ENCODE measurements at places on chromosomes 6 and 20.
A peak's percentile ranks its signal among the peaks of the same experiment; 100 is the strongest.

DNA sequence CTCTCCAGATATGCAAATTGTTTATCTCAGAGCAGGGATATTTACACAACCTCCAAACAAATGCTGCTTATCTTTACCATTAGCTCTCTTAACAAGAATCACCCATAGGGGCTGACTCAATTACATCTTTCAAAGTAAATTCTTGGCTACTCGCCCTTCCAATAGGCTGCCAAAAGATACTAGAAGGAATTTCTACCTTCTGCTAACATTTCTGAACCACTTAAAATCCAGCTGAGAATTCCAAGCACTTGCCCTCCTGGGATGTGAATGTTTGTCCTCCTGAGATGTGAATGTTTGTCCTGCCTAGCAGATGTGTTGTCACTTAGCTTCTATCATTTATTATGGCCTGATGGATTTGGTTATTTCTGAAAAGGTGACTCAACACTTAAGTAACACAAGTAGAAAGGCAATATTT lies 388.0 kb downstream of the GJA1 start:
- H3K27me3 ChIP-seq, result no peaks in the 10 kb centered on the region
- peaks cover 13% of the 10 kb centered on the region for H3K4me1 ChIP-seq
- no peak for DNase-seq
- H3K36me3 ChIP-seq, result peaks cover 19% of the 10 kb centered on the region

DNA sequence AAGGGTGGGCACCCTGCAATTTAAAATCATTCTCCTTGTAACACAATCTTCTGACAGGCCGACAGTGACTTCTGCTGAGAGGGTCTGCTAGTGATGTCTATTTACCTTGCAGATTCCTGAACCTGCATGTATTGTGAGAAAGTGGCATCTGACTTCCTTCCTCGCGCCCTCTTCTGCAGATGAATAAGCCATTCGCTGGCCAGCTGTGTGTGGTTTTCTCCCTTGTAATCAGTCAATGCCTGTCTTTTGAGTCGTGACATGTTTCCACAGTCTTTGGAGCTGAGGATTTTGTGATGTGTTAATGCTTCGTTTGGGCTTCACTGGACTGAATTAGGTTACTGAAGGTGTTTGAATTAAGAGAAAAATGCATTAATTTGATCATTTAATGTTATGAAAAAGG lies 125.3 kb downstream of the GRM1 start:
- H3K4me1 ChIP-seq, result no peaks in the 10 kb centered on the region
- no peaks in the 10 kb centered on the region for H3K27me3 ChIP-seq
- H3K36me3 ChIP-seq, result no peaks in the 10 kb centered on the region
- DNase-seq, result no peak
- no peak overlapping the region for H3K4me3 ChIP-seq

- peaks cover 16% of the 10 kb centered on the region for H3K27me3 ChIP-seq
- H3K36me3 ChIP-seq, result no peaks in the 10 kb centered on the region
- no peak overlapping the region for H3K27ac ChIP-seq
- H3K4me3 ChIP-seq, result no peak overlapping the region
- DNase-seq, result no peak
Measured at GRCh38 chr6:14816116-14816859, 429.6 kb upstream of the JARID2 start.

GRCh38 chr6:108133594-108134179 lies 32.1 kb upstream of the NR2E1 start:
- peak overlapping the region; percentile 81 for H3K4me3 ChIP-seq
- no peak overlapping the region for H3K27ac ChIP-seq
- peak; percentile 85 for DNase-seq
- H3K4me1 ChIP-seq, result peaks cover 16% of the 10 kb centered on the region

- H3K4me3 ChIP-seq, result no peak overlapping the region
- H3K27me3 ChIP-seq, result no peaks in the 10 kb centered on the region
- DNase-seq, result no peak
- no peaks in the 10 kb centered on the region for H3K36me3 ChIP-seq
- peaks cover 2% of the 10 kb centered on the region for H3K4me1 ChIP-seq
Measured at GRCh38 chr6:124757560-124757959, 204.7 kb upstream of the RNF217 start.

GRCh38 chr20:14553774-14554534 lies 216.5 kb upstream of the FLRT3 start:
- DNase-seq, result no peak
- no peaks in the 10 kb centered on the region for H3K27me3 ChIP-seq
- H3K4me3 ChIP-seq, result no peak overlapping the region
- H3K4me1 ChIP-seq, result no peaks in the 10 kb centered on the region

DNA sequence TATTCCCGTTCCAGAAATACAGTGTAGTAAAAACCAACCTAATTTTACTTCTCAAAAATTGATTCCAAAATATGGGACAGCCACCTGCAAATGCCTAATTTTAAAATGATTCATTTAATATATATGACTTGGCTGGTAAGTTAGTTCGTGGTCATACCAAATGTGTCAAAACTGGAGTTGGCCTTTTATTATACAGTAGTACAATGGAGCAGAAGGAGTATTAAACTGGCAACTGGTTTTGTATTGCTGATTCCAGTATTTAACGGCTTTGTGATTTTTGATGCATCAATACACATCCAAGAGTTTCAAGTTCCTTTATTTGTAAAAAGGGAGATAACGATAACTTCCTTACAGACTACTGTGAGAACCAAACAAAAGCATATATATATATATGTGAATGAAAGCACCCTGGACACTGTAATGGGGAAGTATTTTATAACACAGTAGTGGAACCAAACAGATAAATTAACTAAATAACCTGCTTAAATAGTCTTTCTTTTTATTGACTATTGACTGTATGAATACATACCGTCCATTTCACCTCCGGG lies 24.8 kb downstream of the SAMHD1 start:
- H3K27me3 ChIP-seq, result peaks cover 3% of the 10 kb centered on the region
- peaks cover 6% of the 10 kb centered on the region for H3K4me1 ChIP-seq

DNA sequence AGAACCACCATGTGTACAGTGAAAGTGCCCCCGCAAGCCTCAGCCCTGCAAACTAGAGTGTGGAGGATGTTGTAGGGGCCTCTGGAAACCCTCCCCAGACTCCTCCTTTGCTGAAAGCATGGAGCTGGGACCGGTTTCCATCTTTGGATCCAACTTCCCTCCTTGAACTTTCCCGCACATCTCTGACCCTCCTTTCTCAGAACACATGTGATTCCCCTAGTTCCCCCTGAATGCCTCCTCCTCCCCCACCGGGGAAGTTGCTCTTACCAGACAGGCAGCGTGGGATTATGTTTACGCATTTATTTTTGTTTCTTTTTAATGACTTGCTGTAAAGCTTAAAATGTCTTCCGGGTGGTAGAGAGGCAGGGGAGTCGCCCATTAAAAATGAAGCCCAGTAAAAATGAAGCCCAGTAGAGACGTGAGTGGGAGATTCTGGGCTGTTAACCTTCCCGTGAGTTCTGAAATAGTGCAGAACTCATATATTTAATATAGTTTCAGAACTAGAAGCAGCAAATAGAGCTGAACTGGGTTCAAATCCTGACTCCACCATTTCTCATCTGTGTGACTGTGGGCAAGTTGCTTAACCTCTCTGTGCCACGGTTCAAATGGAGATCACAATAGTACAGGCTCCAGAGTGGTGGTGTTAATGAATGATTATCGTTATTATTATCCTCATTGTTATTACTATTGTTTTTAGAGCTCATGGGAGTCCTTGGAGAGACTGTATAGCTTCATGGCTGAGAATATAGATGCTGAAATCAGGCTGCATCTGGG lies 8.0 kb upstream of the PTPN1 start:
- H3K27me3 ChIP-seq, result peaks cover 7% of the 10 kb centered on the region
- DNase-seq, result no peak
- H3K4me1 ChIP-seq, result peaks cover 52% of the 10 kb centered on the region
- peak overlapping the region; percentile 77 for H3K27ac ChIP-seq

- peaks cover 24% of the 10 kb centered on the region for H3K27me3 ChIP-seq
- H3K36me3 ChIP-seq, result no peaks in the 10 kb centered on the region
- H3K4me3 ChIP-seq, result peak overlapping the region; percentile 70
- peak overlapping the region; percentile 93 for H3K27ac ChIP-seq
- DNase-seq, result no peak
Measured at GRCh38 chr6:37704923-37705238, 7.2 kb upstream of the MDGA1 start.

DNA sequence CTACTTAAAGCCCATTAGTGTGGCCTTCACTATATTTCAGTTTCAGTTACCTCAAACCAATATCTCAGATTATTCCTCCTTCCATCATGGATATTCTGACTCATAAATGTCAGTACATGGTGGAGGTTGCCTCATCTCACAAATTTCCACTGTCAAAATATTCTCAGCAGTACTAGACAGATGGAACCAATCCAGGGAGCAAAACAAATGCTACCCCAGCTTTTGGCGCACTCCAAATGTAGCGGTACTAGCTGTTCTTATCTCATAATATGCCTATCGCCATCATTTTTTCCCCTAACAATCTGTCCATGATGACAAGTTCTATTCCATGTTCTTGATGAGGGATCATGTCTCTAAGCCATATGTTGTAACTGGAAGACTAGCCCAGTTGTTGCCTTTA lies 1026.1 kb downstream of the KIF16B start:
- H3K36me3 ChIP-seq, result no peaks in the 10 kb centered on the region
- no peak overlapping the region for H3K27ac ChIP-seq
- no peaks in the 10 kb centered on the region for H3K27me3 ChIP-seq
- H3K4me3 ChIP-seq, result no peak overlapping the region
- H3K4me1 ChIP-seq, result peaks cover 10% of the 10 kb centered on the region

DNA sequence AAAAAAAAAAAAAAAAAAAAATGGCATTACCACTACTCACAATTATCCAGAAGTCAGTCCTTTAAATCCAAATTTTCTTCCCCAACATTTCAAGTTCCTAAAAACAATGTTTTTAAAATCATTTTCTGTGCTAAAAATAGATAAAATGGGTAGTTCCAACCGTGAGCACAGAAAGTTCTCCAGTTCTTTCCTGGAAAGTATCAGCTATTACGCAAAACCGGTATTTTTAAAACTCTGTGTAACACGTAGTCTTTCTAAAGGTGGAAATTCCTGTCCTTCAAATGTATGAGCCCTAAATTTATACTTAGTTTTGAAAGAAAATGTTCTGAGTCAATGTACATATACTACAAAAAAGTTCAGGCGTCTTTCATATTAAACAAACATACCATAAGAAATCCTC lies 83.5 kb upstream of the SCAF8 start:
- DNase-seq, result no peak
- H3K36me3 ChIP-seq, result no peaks in the 10 kb centered on the region
- no peak overlapping the region for H3K4me3 ChIP-seq
- H3K27me3 ChIP-seq, result peaks cover 3% of the 10 kb centered on the region

DNA sequence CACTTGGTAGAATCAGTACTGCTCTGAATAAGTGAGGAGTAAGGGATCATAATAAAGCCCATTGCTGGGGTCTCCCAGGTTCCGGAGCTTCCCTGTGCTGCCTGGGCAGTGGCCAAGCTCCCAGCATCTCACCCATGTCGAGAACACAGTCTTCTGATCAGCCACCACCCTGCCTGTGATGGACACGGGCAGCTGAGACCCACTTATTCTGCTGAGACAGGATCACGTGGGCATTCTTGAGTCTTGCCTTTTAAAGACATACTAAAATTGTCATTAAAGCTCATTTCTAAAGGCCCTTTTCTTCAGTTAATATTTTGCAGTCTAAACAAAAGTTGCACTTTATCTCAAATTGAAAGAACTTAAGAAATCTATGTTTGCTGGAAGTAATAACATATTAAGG lies 42.7 kb upstream of the SLC22A2 start:
- H3K4me1 ChIP-seq, result peaks cover 45% of the 10 kb centered on the region
- H3K4me3 ChIP-seq, result no peak overlapping the region
- H3K36me3 ChIP-seq, result peaks cover 12% of the 10 kb centered on the region

DNA sequence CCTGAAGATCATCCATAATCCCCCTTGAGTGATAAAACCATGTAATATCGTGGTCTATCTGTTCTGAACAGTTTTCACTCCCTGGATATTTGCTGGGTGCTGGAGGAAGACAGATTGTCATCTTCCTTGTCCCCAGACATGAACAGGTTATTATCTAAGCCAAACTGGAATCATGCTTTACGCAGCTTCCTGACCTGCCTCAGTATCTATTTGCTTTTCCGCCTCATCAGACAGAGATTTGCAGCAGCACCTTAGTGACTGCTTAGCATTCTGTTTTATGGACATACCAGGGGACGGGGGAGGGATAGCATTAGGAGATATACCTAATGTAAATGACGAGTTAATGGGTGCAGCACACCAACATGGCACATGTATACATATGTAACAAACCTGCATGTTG lies 124.6 kb downstream of the SLC23A2 start:
- peaks cover 39% of the 10 kb centered on the region for H3K4me1 ChIP-seq
- H3K27me3 ChIP-seq, result no peaks in the 10 kb centered on the region
- DNase-seq, result no peak
- H3K36me3 ChIP-seq, result peaks cover 37% of the 10 kb centered on the region
- no peak overlapping the region for H3K27ac ChIP-seq

GRCh38 chr6:89596056-89596455 lies 42.5 kb downstream of the LYRM2 start:
- no peak for DNase-seq
- no peaks in the 10 kb centered on the region for H3K27me3 ChIP-seq
- peaks cover 22% of the 10 kb centered on the region for H3K36me3 ChIP-seq
- peaks cover 47% of the 10 kb centered on the region for H3K4me1 ChIP-seq
- no peak overlapping the region for H3K27ac ChIP-seq

GRCh38 chr6:7171119-7171518 lies 63.4 kb downstream of the RREB1 start:
- H3K27me3 ChIP-seq, result no peaks in the 10 kb centered on the region
- H3K4me3 ChIP-seq, result no peak overlapping the region
- peaks cover 5% of the 10 kb centered on the region for H3K36me3 ChIP-seq
- H3K27ac ChIP-seq, result no peak overlapping the region
- no peak for DNase-seq
- peaks cover 78% of the 10 kb centered on the region for H3K4me1 ChIP-seq

DNA sequence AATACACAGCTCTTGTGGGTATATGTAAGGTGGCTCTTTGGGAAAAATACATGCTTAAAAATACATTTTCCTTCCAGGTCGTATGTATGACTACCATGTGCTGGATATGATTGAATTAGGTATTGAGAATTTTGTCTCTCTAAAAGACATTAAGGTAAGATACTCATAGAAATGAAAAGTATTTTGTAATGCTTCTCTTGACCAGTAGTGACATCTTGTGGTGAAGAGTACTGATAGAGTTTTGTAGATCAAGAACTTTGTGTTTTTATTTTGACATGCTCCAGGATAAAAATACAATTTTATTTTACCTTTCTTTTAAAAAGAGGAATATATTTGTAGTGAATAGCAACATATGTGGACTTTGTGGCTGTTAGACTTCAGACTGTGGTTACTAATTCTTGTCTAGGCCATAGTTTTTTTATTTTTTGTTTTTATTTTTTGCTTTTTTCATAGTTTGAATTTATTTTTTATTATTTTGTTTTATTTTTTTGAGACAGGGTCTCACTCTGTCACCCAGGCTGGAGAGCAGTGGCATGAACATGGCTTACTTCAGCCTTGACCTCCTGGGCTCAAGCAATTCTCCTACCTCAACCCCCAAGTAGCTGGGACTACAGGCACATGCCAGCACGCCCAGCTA lies 17.9 kb downstream of the RPF2 start:
- peaks cover 7% of the 10 kb centered on the region for H3K4me1 ChIP-seq
- peaks cover 76% of the 10 kb centered on the region for H3K36me3 ChIP-seq
- H3K4me3 ChIP-seq, result no peak overlapping the region
- H3K27ac ChIP-seq, result no peak overlapping the region
- peaks cover 5% of the 10 kb centered on the region for H3K27me3 ChIP-seq

GRCh38 chr20:38706509-38706908 lies 17.8 kb upstream of the SLC32A1 start:
- DNase-seq, result peak; percentile 70
- no peaks in the 10 kb centered on the region for H3K36me3 ChIP-seq
- H3K4me3 ChIP-seq, result no peak overlapping the region
- H3K4me1 ChIP-seq, result peaks cover 37% of the 10 kb centered on the region
- peaks cover 29% of the 10 kb centered on the region for H3K27me3 ChIP-seq

GRCh38 chr6:166842607-166843006 lies 113.7 kb downstream of the RNASET2 start:
- peaks cover 10% of the 10 kb centered on the region for H3K27me3 ChIP-seq
- no peaks in the 10 kb centered on the region for H3K36me3 ChIP-seq
- DNase-seq, result no peak
- H3K4me3 ChIP-seq, result no peak overlapping the region
